Fibroblast of villous mesenchyme (primary cell): ENCODE measurements at places on chromosomes 12 and 14. TPM values are rescaled to one million over a fixed set of nuclear protein-coding genes. Genes with fewer than 3 reads are reported as not detected.

- peak; percentile 48 for DNase-seq
These were observed 184.7 kb upstream of the DCN start for GRCh38 chr12:91367234-91367849.

- no peak for DNase-seq
These were observed 39.8 kb downstream of the C12orf42 start for GRCh38 chr12:103456006-103456405.

DNA sequence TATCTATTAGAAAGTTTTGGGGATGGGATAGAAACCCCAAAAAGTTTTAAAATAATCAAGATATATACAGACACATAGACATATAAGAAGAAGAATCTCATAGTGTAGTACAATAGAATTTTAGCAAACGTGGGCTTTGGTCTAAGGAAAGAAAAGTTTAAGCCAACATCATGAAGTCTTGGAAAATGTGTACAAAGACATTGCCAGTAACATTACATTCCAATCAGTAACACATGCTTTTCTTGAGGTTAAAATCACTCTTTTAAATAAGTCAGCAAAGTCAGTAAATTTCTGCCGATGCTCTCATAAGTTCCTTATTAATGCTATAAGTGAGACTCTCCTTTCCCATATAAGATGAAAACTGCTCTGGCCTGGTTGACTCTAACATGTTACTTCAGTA is 201.1 kb upstream of the LRIG3 start:
- no peak for DNase-seq

GRCh38 chr14:23704890-23705289 is 68.7 kb downstream of the DHRS2 start:
- DNase-seq: no peak

DNA sequence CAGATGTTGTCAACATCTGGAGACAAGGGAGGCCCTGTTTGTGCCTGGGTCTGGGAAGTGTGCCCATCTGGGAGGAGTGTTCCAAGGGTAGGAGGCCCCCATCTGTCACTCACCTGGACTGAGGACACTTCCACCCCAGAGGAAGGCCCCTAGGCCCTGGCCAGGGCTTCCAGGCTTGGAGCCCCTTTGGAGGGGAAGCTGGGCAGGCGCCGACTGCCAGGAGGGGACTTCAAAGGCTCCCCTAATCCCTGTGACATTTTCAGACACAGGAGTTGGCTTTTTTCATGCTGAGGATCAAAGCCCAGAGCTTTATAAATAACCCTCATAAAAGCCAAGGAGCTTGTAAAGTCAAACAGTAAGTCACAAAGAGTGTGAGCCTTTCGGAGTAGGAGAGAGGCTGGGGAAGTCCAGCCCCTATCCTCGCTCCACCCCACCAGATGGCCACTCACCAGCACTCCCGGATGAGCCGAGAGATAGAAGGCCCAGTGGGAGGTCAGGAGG is 17.6 kb upstream of the FAM222A start:
- peak; percentile 47 for DNase-seq

DNA sequence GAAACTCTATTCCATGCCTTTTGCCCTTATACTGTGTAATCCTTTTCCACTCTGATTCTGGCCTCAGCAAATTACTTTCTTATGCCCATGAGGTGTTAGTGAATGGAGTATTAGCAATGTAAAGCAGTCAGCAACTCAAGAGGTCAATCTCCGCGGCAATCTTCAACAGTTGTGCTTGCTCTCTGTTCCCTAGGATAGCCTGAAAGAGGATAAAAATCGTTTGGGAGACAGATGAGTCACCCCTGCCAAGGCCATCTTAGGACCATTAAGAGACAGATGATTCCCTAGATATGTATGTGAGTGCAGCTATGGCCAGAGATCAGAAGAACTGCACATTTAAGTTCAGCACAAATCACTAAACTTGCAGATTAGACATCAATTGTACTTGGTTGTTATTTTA is 1145.8 kb downstream of the GALC start:
- no peak for DNase-seq

GRCh38 chr12:111143271-111143670 is 222.9 kb upstream of the MYL2 start:
- DNase-seq: no peak

- DNase-seq: no peak
These were observed 160.7 kb upstream of the ARID2 start for GRCh38 chr12:45568808-45569207.

KCNC2 gene
- 0.43 TPM in 1 of 2 replicates, not detected in the other for total RNA-seq

DNA sequence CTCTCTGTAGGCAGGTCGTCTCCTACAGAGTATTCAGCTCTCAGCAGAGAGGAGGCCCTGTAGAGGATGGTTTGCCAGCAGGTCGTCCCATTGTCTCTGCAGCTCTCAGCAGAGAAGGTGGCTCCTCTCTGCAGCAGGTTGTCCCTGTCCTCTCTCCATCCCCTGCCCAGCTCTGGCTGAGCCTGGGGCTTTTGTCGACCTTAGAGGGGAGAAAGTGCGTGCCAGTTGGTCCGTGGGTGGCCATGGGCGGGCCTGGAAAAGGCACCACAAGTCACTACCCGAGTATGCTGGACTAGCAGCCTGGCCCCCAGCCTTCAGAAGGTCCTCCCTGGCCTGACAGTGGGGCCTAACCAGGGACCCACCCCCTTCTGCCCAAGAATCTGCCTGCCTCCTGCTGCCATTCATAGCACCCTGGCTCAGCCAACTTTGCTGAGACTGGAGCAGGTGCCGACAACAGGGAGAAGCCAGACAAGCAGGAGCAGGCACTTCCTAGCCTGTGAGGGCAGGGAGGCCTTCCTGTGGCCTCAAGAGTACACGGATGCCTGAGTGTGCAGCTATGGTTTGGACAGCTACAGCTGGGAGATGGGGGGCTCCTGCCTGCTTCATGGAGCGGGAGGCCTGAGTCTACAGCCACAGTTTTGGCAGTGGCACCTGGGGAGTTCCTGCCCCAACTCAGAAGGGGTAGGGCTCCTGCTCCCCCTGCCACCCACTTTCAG is 59.7 kb upstream of the KCNH3 start:
- DNase-seq: no peak

DNA sequence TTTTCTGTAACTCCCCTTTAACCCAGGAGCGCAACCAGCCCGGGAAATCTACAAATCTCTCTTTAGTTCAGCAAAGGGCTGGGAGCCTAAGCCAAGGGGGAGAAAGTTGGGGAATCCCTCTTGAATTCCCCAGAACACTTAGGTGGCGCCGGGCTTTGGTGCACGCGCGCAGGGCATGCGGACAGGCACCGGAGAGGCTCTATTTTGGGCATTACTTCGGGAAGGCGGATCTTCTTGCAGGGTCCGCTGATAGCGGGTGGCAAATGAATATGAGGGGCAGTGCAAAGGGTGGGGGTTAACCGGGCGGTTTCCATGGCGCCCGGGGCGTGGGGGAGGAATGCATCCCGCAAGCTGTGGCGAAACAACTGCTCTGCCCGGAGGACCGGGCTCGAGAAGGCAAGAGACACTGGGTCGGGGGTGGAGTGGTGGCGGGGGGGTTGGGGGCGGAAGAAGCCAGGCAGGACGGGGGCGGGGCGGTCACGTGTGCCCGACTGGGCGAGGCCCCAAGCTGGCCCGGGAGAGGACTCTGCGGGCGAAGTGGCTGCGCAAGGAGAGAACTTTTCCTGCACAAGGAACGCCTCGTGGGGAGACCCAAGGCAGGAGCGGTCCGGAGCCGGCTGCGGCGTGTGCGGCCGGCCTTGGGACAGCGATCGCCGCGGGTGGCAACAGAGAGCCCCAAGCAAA is at the start of gene FLVCR2:
Gene FLVCR2 (plus strand): TSS at position 519 of the 684 bp plus-strand sequence. CDS start 353 bp downstream, outside the sequence.
- DNase-seq: peak; percentile 74

CNTN1 gene
- 1.7 and 2.6 TPM in 2 replicates for total RNA-seq

- no peak for DNase-seq
These were observed 2.3 kb downstream of the KRT85 start for GRCh38 chr12:52364901-52365489.

DNA sequence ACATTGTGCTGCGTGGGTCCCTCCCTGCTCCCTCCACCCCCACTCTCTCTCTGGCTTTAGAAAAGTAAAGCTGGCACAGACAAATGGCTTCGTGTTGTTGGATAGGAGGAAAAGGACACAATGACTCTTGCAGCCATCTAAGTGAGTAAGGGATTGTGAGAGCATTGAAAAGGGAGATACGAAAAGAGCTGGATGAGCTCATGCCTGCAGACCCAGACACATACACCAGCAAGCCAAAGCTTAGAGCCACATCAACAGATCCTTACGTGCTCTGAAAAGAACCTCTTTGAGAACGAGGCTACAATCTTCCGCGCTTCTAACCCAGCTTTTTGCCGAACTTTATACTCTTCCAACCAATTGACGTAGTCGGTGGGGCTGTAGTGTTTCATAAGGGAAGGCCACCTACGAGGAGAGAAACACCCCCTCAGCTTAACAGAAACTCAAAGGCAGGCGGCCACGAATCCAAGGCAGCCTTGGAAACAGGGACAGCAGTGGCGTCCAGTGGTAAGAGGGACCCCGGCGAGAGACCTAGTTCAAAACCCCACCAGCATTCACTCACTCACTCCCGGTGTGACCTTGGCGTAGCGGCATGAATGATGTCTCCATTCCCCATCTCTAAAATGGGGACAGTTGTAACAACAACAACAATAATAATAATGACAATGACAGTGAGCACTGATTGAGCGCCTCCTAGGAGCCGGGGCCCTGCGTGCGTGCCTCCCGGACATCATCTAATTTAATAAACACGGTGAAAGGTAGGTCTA is 1.1 kb downstream of the FBXO21 start:
- peak; percentile 55 for DNase-seq

- no peak for DNase-seq
These were observed 18.8 kb upstream of the BMP4 start for GRCh38 chr14:53975444-53975843.

- DNase-seq: no peak
These were observed 312.4 kb upstream of the PRKD1 start for GRCh38 chr14:30240018-30240417.

TMEM121 gene
- 2.9 and 5.2 TPM in 2 replicates for total RNA-seq

GRCh38 chr14:48826058-48826457 is 760.1 kb downstream of the RPS29 start:
- peak; percentile 5 for DNase-seq

DNA sequence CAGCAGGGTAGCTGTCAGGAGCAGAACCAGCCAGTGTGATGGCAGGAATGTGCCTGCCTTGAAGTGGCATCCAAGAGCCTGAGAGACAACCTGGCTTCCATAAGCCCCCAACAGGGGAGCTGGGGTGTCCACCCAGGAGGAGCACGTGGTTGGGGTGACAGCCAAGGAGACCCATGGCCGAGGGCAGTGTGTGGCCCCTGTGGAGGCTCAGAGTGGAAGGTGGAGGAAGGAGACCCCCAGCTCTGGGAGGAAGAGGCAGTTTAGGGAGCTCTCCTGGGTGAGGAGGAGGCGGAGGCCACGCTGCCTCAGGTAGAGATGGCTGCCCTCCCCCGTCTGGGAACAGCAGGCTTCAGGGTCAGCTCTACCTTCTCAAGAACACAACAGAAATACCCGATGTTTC is 147.0 kb downstream of the CALM1 start:
- DNase-seq: no peak

DNA sequence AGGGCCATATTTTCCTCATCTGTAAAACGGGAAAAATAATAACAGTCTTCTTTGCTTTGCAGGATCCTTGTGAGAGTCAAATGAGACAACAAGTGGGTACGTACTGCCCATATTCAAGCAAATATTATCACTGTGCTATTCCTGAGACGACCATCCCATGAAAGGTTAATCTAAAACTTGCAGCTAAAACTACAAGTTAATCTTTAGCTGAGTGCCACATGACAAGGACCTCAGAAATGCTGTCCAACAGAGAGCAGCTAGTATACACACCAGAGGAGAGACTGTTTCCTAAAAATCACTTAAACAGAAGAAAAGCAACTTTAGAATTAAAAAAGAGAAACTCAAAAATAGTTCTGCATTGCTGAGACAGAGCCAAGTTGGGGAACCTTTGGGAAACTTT is 162.7 kb upstream of the TMTC2 start:
- DNase-seq: no peak

ACRBP gene
- total RNA-seq: 0.64 TPM in 1 of 2 replicates, not detected in the other

OR6C2 gene
- total RNA-seq: not detected in 2 replicates

DNA sequence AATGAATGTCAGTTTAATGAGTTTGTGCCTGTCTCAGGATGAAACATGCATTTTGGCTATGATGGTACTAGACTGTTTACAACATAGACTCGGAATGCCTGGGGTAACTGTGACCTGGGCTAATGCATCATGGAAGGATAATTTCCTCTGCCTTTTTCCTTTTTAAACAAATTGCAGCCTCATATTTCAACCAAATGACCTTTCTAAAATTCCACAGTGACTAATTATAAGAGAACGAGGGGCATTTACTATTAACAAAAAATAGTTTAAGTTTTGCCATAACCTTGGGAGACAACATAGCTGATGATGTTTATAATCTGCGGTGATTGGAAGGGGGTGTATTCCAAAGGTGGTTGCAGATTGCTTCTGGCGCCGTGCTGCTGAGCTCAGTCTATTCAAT is 1140.5 kb downstream of the GALC start:
- peak; percentile 29 for DNase-seq

CD4 gene
- total RNA-seq: 1.7 and 1.9 TPM in 2 replicates

CCDC196 gene
- total RNA-seq: not detected in 2 replicates
